ENCODE measurements at places on chromosomes 4 and X.

- DNase-seq, result no peak
Observed at GRCh38 chr4:39637221-39637585, 1.5 kb downstream of the SMIM14 start.

GRCh38 chr4:87025614-87026041, 90.8 kb downstream of the AFF1 start:
- DNase-seq, result no peak

DNA sequence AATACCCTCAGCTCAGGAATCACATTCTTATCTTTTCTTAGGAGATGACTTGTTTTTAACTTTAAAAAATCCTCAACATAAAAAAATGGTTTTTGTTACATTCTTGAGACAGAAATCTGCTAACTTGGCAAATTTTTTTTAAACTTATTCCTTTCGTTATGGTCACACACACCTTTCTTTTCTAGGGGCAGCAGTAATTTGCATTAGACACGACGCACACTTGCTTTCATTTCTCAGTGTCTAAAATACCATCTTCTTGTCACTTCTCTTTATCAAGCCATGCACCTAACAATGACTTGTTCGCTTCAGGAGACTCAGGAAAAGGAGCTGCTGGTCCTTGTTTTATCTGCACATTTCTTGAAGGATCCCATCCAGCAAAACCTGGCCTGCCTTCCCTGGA, 112.6 kb upstream of the TBL1X start:
- DNase-seq, result no peak

- DNase-seq, result no peak
Observed at GRCh38 chrX:115362334-115363095, 73.0 kb downstream of the LUZP4 start.

DNA sequence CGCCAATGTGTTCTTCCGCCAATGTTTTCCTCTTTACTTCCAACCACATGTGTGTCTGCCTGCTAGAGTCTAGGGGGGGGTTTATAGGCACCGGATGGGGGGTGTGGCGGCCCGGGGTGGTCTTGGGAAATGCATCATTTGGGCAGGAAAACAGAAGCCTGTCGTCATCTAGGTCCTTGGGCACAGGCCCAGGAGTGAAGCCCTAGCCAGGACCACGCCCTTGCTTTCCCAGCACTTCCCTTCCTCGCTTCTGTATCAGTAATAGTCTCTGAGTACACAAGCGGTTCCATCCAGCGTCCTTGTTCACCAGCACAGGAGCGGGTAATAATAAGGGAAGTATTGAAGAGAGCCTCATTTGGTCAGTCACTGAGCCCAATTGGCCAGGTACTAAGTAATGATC, 74.5 kb downstream of the QDPR start:
- DNase-seq, result no peak

DNA sequence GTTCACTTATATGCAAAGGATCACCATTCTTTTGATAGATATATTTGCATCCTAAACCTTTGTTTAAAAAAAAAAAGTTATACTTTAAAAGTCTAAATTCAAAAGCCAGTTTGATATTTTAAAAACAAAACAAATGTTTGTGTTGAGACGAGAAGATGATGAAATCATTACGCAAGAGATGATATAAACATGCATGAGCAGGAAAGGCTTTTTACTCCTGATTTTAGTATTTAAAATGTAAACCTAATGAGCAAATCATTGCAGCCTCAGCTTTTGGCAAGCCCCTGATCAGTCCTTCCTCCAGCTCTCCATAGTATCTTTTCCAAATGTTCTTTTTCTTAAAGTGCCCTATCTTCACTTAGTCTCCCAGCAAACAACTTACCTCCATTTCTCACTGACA, 115.6 kb downstream of the ARAP2 start:
- no peak for DNase-seq

- DNase-seq, result no peak
Observed at GRCh38 chr4:169199184-169199583, 71.6 kb downstream of the SH3RF1 start.

GRCh38 chrX:133375615-133376340, 39.5 kb downstream of the GPC4 start:
- no peak for DNase-seq

GRCh38 chr4:7760228-7760627, 179.4 kb downstream of the AFAP1 start:
- DNase-seq, result no peak

- no peak for DNase-seq
Observed at GRCh38 chr4:89267846-89268245, 39.8 kb downstream of the GPRIN3 start.

Data from effector memory CD4-positive, alpha-beta T cell (primary cell).